Stimulated activated CD4-positive, alpha-beta T cell treated with anti-CD3 and anti-CD28 coated beads, Interleukin-2, amount 100 ng/mL, for 48 hours (primary cell): ENCODE measurements at places on chromosomes 11 and 22.

DNA sequence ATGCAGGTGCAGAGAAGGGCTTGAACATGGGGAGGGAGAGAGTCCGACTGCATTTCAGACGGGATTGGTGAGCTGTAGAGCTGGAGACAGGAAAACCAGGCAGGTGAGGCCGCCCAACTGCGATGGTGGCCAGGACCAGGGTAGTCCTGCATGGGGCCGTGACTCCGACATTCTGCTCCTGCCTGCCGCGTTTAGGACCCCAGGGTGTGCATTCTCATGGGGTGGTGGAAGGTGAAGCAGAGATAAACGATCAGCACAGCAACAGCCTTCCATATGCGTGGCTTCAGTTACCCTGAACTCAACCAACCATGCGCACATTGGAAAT, 29.3 kb downstream of the SHANK2 start:
- no peak for DNase-seq

DNA sequence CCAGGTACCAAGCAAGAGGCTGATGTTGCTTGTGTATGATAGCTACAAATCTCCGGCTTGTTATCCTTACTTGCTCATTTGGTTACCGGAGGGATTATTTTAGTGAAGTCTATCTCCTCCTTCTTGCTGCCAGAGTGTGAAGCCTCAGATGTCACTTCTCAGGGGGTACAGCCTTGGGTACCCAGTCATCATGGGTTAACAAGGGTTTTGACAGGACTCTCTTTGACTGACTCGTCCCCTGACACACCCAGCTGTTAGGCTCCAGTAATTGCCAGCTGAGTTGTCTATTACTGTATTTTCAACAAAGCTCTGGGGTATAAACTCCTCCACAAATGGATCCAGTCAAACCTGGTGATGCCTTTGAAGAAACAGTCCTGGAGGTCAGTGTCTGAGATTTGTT, 11.9 kb upstream of the PELI3 start:
- no peak for DNase-seq

GRCh38 chr11:62149986-62150886, 26.4 kb downstream of the INCENP start:
- DNase-seq = no peak

- no peak for DNase-seq
Observed at GRCh38 chr22:45834241-45834640, 142.7 kb downstream of the WNT7B start.
